ENCODE measurements at places on chromosomes 6 and 20.

GRCh38 chr6:38207375-38207774 is 387.8 kb downstream of the ZFAND3 start:
- DNase-seq, result no peak

DNA sequence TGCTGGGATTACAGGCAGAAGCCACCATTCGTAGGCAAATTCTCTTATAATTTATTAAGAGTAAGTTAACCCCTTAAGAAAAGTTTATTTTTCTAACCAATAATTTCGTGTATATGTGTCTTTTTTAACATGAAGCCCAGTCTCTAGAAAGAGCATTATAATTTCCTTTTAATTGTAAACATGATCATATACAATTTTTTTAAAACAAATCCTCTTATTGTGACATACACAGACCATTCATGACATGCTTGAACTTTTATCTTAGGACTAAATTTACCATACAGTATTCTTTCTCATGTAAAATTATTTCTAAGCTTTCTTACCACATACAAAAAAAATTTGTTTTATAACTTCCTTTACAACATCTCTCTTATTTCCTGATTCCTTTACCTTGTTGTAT is 6.7 kb downstream of the ACOT13 start:
- DNase-seq, result no peak

DNA sequence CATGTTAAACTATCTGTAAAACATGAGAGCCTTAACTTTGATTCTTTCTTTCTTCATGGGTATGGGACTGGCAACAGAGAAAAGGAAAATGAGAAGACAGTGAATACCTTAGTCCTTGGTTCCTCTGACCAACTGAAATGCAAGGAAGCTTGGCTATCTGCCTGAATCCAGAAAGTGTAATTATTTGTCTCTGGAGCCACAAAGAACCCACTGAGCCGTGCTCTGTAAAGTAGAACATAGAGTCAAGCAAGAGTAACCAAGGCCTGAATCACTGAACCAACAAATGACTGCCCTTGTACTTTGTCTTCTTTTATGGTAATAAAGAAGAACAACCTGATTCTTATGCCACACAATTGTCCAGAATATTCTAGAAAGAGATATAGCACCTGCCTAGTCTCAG is 27.6 kb downstream of the PKHD1 start:
- no peak for DNase-seq

- no peak for DNase-seq
Measured at GRCh38 chr6:16257999-16258708, 19.8 kb downstream of the GMPR start.

- no peak for DNase-seq
Measured at GRCh38 chr6:123551939-123552707, 84.6 kb downstream of the TRDN start.

DNA sequence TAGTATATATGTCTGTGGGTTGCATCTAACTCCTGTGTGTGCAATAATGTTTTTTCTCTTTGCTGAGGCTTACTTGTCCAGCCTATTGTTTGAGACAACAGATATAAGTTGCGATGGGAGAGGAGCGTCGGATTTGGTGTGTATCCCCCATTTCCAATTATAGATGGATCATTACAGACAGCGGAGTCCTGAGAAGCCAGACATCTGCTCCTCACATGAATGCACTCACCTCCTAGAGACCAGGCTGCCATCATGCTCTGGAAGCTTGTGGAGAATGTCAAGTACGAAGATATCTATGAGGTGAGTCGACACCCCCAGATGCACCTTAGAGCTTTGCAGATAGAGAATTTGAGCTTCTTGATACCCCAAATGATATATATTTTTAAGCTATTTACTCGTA is at the start of gene TFAP2B:
TFAP2B (plus strand) TSS at position 199 of the 400 bp plus-strand sequence; CDS start at position 220, 21 bp downstream.
- DNase-seq, result no peak

DNA sequence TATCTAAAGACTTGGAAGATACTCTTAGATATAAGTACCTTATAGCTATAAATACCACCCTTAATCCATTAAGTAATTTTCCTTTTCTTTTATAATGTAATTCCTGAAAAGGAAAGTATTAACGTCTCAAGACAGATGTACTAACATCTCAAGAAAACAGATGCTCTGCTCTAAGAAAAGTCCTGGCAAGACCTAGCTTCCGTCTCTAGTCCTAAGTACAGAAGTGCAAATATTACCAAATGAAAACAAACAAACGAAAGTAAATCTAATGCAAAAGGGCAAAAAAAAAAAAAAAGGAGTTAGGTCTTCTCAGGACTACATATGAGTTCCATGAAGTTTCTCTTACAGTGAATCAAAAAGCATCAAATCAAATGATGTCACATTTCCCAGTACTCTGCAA is 106.8 kb upstream of the PDE10A start:
- DNase-seq, result no peak

DNA sequence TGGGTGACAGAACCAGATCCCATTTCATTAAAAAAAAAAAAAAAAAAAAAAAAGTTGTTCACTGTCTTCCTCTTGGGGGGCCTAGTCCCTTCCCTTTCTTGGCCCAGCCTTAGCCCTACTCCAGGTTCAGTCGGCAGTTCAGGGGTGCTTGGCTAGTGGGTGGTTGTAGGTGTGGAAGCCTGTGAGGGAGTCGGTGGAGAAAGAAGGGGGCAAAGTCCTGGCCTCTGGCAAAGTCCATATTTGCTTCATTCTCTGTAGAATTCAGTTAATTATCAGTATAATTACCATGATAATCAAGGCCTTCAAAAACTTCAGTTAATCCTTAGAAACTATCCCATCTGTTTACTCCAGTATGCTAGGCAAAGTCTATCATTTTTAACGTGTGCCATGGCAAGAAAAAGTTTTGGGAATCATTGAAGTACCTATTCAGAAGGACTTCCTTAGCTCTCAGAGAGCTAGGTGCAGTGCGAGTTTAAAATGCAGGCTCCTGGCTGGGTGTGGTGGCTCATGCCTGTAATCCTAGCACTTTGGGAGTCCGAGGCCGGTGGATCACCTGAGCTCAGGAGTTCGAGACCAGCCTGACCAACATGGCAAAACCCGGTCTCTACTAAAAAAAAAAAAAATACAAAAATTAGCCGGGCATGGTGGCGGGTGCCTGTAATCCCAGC is 205.7 kb upstream of the ARG1 start:
- no peak for DNase-seq

GRCh38 chr6:53358440-53359094 is 9.8 kb upstream of the ELOVL5 start:
- DNase-seq, result no peak

GRCh38 chr20:51488331-51488730 is 54.2 kb downstream of the NFATC2 start:
- DNase-seq, result no peak
